A375 (cell line): ENCODE measurements at places on chromosomes 11 and 22. TPM values are rescaled to one million over a fixed set of nuclear protein-coding genes. Genes with fewer than 3 reads are reported as not detected.

FOXR1 gene
- not detected in 2 replicates for total RNA-seq

RFPL1 gene
- not detected in 2 replicates for total RNA-seq

FAM180B gene
- 0.13 and 1.4 TPM in 2 replicates for total RNA-seq

LDHAL6A gene
- total RNA-seq, result not detected in 2 replicates

CBX7 gene
- 3.7 and 4.1 TPM in 2 replicates for total RNA-seq

CYP2D6 gene
- 0.45 TPM in 2 replicates for total RNA-seq

CARD10 gene
- 35.8 and 36.7 TPM in 2 replicates for total RNA-seq

CELF1 gene
- 91.6 and 105 TPM in 2 replicates for total RNA-seq

KCNJ11 gene
- total RNA-seq, result 0.11 TPM in 1 of 2 replicates, not detected in the other

SLC22A12 gene
- total RNA-seq, result not detected in 2 replicates

MS4A6A gene
- not detected in 2 replicates for total RNA-seq

ACRV1 gene
- total RNA-seq, result 0.16 TPM in 1 of 2 replicates, not detected in the other

CHRNA10 gene
- 0.41 and 1.4 TPM in 2 replicates for total RNA-seq

TMEM135 gene
- total RNA-seq, result 17.3 and 18.9 TPM in 2 replicates

PRR33 gene
- not detected in 2 replicates for total RNA-seq

MOV10L1 gene
- total RNA-seq, result 0.11 TPM in 1 of 2 replicates, not detected in the other

CRYBA4 gene
- not detected in 2 replicates for total RNA-seq

OR10D3 gene
- total RNA-seq, result 0.60 and 1.6 TPM in 2 replicates

RAC2 gene
- 0.40 TPM in 1 of 2 replicates, not detected in the other for total RNA-seq

GCAT gene
- total RNA-seq, result 14.6 and 17.4 TPM in 2 replicates

SCGB1A1 gene
- total RNA-seq, result not detected in 2 replicates

GPHA2 gene
- total RNA-seq, result not detected in 2 replicates

ADM gene
- total RNA-seq, result 32.0 and 35.6 TPM in 2 replicates

CNIH2 gene
- 8.3 and 12.4 TPM in 2 replicates for total RNA-seq

SLC5A4 gene
- 0.05 TPM in 1 of 2 replicates, not detected in the other for total RNA-seq

ANKK1 gene
- total RNA-seq, result 0.26 and 0.27 TPM in 2 replicates

LRRC4C gene
- total RNA-seq, result 0.04 and 0.05 TPM in 2 replicates

ACTN3 gene
- total RNA-seq, result not detected in 2 replicates

NLRP14 gene
- total RNA-seq, result 0.19 TPM in 1 of 2 replicates, not detected in the other

MRGPRX4 gene
- total RNA-seq, result 1.2 and 1.5 TPM in 2 replicates

ELMOD1 gene
- 0.32 and 0.60 TPM in 2 replicates for total RNA-seq

GPR83 gene
- 0.08 TPM in 1 of 2 replicates, not detected in the other for total RNA-seq

RAB38 gene
- 18.4 and 23.6 TPM in 2 replicates for total RNA-seq

CHST1 gene
- total RNA-seq, result 12.5 and 14.2 TPM in 2 replicates

BCO2 gene
- total RNA-seq, result 0.66 and 1.0 TPM in 2 replicates

CEND1 gene
- total RNA-seq, result 2.1 and 3.8 TPM in 2 replicates

ATG13 gene
- 144 and 164 TPM in 2 replicates for total RNA-seq

SMIM35 gene
- total RNA-seq, result not detected in 2 replicates

ZDHHC13 gene
- 10.6 and 11.2 TPM in 2 replicates for total RNA-seq

CALCA gene
- not detected in 2 replicates for total RNA-seq

OR51B4 gene
- 4.0 and 7.5 TPM in 2 replicates for total RNA-seq

GUCY1A2 gene
- 0.04 and 0.13 TPM in 2 replicates for total RNA-seq

OR6Q1 gene
- not detected in 2 replicates for total RNA-seq

RELT gene
- 24.3 and 28.3 TPM in 2 replicates for total RNA-seq

CDC42BPG gene
- total RNA-seq, result 0.29 and 0.57 TPM in 2 replicates

KCNE3 gene
- 0.04 and 0.08 TPM in 2 replicates for total RNA-seq

PAX6 gene
- 0.08 TPM in 1 of 2 replicates, not detected in the other for total RNA-seq

CAT gene
- 59.9 and 64.1 TPM in 2 replicates for total RNA-seq

H19 gene
- total RNA-seq, result 5.2 and 9.5 TPM in 2 replicates

MMP20 gene
- total RNA-seq, result not detected in 2 replicates
